ENCODE measurements at places on chromosomes 16 and 17.

DNA sequence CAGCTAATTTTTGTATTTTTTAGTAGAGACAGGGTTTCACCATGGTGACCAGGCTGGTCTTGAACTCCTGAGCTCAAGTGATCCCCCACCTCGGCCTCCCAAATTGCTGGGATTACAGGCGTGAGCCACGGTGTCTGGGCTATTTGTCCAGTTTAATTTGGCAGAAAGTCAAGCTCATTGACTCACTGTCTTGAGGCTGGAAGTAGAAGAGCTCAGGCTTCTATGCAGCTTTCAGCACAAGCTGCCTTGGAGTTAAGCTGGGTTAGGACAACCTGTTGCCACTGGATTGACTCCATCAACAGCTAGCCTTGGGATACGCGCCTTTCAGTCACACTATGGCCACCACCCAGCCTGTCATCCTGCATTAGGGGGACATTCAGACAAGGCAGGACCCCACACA is 76.2 kb upstream of the DNAH17 start:
- no peak overlapping the region for H3K27ac ChIP-seq
- DNase-seq, result no peak
- H3K4me1 ChIP-seq, result peaks cover 3% of the 10 kb centered on the region
- peaks cover 10% of the 10 kb centered on the region for H3K27me3 ChIP-seq
- no peak overlapping the region for H3K4me3 ChIP-seq
- peaks cover 2% of the 10 kb centered on the region for H3K36me3 ChIP-seq

- H3K4me3 ChIP-seq, result no peak overlapping the region
- no peak for DNase-seq
- peaks cover 38% of the 10 kb centered on the region for H3K36me3 ChIP-seq
- H3K27me3 ChIP-seq, result no peaks in the 10 kb centered on the region
These were observed 46.7 kb downstream of the USP32 start for GRCh38 chr17:60345233-60345632.

GRCh38 chr17:50920891-50921586 is 54.9 kb upstream of the TOB1 start:
- no peak overlapping the region for H3K4me3 ChIP-seq
- H3K27ac ChIP-seq, result no peak overlapping the region
- H3K4me1 ChIP-seq, result peaks cover 26% of the 10 kb centered on the region

DNA sequence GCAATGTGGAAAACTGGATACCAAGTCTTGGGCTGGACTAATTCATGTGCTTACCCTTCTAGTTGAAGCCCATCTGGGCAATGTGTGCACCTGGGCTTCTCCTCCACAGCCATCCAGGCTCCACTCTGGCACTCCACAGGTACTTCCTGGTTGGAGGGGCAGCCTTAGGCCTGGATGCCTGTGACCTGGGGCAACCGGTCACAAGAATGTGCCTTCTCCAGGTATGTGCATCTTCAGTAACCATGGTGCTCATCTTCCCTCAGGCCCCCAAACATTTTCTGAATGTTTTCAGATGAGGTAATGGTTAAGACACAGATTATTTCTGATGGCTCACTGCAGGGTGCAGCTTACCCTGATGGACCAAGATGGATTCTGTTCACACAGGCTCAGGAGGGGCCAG is 11.1 kb downstream of the C16orf86 start:
- no peak overlapping the region for H3K4me3 ChIP-seq
- H3K36me3 ChIP-seq, result peaks cover 8% of the 10 kb centered on the region
- H3K4me1 ChIP-seq, result no peaks in the 10 kb centered on the region
- H3K27ac ChIP-seq, result no peak overlapping the region

GRCh38 chr16:47061204-47061603 is 82.5 kb downstream of the NETO2 start:
- H3K4me3 ChIP-seq, result no peak overlapping the region
- no peaks in the 10 kb centered on the region for H3K36me3 ChIP-seq
- H3K4me1 ChIP-seq, result no peaks in the 10 kb centered on the region
- H3K27me3 ChIP-seq, result no peaks in the 10 kb centered on the region
- DNase-seq, result no peak

GRCh38 chr16:81786868-81787267 is 7.8 kb downstream of the PLCG2 start:
- DNase-seq, result no peak
- H3K27me3 ChIP-seq, result peaks cover 14% of the 10 kb centered on the region
- no peaks in the 10 kb centered on the region for H3K36me3 ChIP-seq
- H3K4me1 ChIP-seq, result peaks cover 2% of the 10 kb centered on the region
- no peak overlapping the region for H3K27ac ChIP-seq

DNA sequence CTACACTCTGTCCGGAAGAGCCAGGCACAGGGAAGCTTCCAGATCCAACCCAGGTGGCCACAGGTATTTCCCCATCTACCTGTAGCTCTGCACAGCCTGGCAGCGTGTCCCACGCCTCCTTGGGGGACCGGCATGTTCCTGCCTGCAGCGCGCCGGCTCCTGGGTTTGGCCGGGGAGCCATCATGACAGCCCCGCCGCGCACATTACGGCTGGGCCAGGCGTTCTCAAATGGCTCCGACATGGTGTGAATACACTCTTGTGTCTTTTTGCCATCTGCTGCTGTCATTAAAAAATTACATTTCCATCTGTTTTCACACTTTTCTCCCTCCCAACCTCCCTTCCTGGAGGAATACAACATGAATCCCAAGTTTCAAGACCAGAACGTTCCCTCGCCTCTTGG is 8.0 kb upstream of the GINS2 start:
- H3K4me1 ChIP-seq, result no peaks in the 10 kb centered on the region
- peaks cover 2% of the 10 kb centered on the region for H3K27me3 ChIP-seq
- no peak for DNase-seq
- no peak overlapping the region for H3K27ac ChIP-seq
- no peak overlapping the region for H3K4me3 ChIP-seq
- H3K36me3 ChIP-seq, result no peaks in the 10 kb centered on the region

DNA sequence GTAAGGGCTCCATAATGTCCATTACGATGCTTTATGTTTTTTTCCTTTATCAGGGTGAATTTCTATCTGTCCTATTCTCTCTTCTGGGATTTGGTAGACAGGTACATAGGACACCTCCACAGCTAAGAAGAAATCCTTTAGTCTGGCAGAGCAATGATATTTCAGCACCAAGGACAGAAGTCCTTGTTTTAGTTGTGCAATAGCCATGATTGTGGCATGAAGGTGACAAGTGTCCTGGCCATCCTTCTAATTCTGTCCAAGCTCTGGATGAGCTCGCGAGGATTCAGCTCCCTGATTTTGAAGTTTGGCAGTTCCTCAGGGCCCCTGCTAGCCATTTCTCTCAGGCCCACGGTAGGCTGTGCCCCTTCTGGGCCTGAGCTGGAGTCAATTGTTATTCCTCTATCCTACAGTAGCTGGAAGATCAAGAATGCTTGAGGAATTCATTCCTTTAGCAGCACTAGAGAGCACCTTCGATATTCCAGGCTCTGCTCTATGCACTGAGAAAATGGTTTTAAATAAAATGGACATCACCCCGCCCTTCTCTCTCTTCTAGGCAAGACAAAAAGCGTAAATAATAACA is 320.8 kb downstream of the XYLT1 start:
- no peak for DNase-seq
- H3K27me3 ChIP-seq, result no peaks in the 10 kb centered on the region
- H3K4me3 ChIP-seq, result no peak overlapping the region
- no peak overlapping the region for H3K27ac ChIP-seq
- H3K36me3 ChIP-seq, result no peaks in the 10 kb centered on the region

DNA sequence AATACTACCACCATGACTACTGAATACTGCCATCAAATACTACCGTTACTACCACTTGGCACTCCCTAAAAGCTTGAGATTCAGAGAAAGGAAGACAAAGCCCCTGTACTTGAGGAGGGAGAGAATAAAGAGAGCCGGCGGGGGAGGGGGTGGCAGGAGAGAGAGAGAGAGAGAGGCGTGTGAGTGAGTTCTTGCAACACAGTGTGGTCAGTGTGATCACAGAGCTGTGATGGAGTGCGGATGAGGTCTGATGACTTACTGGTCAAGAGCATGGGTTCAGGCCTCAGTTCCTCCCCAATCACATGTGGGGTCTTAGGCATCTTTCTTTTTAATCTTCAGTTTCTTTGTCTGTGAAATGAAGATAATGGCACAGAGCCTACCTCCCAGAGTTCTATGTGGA is 19.2 kb downstream of the PRKCB start:
- H3K36me3 ChIP-seq, result peaks cover 50% of the 10 kb centered on the region
- no peak for DNase-seq
- no peaks in the 10 kb centered on the region for H3K27me3 ChIP-seq
- peaks cover 71% of the 10 kb centered on the region for H3K4me1 ChIP-seq
- H3K4me3 ChIP-seq, result no peak overlapping the region

DNA sequence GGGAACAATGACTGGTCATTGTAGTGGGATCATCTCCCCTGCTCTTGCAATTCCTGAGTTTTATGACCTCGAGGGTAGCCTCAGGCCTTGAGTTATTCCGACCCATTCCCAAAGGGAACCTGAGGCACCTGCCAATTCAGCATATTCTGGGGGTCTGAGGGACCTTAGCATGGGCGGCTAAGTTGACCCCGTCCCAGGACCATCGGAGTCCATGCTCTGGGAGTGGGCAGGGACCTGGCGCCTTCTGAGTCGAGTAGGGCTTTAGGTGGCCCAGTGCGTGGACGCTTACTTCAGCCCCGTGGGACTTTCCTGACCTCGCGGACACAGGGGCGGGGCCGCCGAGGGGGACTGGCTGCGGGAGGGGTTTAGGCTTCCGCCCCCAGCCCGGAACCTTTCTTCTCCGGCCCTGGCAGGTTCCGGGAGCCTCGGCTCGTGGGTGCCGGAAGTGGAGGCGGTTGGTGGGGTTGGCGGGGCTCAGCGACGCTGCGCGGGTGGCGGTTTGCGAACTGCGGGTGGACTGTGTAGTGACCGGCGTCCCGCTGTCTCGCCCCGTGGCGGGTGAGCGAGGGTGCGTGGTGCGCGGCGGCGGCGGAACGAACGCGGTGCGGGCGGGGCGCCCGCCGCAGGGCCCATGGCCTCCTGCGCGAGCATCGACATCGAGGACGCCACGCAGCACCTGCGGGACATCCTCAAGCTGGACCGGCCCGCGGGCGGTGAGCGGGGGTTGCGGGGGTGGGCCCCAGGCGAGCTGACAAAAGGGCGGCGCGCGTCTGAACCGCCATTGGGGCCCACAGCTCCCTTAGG is at the start of gene EDC4:
Gene EDC4 (plus strand): TSS at position 422 of the 804 bp plus-strand sequence. CDS start 210 bp downstream, at position 632.
- peak within 1 kb of the TSS; percentile 89 for H3K27ac ChIP-seq
- peak; percentile 85 for DNase-seq
- H3K4me1 ChIP-seq, result peaks cover 21% of the 10 kb centered on the region
- no peaks in the 10 kb centered on the region for H3K27me3 ChIP-seq
- H3K4me3 ChIP-seq, result peak within 1 kb of the TSS; percentile 83

GRCh38 chr17:27547301-27547683 is 83.7 kb upstream of the LGALS9 start:
- H3K4me3 ChIP-seq, result peak overlapping the region; percentile 48
- H3K36me3 ChIP-seq, result peaks cover 17% of the 10 kb centered on the region
- H3K27ac ChIP-seq, result peak overlapping the region; percentile 87
- H3K4me1 ChIP-seq, result peaks cover 59% of the 10 kb centered on the region
- DNase-seq, result no peak
- peaks cover 2% of the 10 kb centered on the region for H3K27me3 ChIP-seq

- no peak overlapping the region for H3K4me3 ChIP-seq
- no peak overlapping the region for H3K27ac ChIP-seq
- H3K36me3 ChIP-seq, result no peaks in the 10 kb centered on the region
- peaks cover 45% of the 10 kb centered on the region for H3K4me1 ChIP-seq
These were observed 4.2 kb upstream of the MEOX1 start for GRCh38 chr17:43665937-43666236.

GRCh38 chr17:72004611-72005331 is 116.0 kb upstream of the SOX9 start:
- no peak overlapping the region for H3K27ac ChIP-seq
- no peaks in the 10 kb centered on the region for H3K4me1 ChIP-seq
- no peaks in the 10 kb centered on the region for H3K36me3 ChIP-seq
- no peak overlapping the region for H3K4me3 ChIP-seq

DNA sequence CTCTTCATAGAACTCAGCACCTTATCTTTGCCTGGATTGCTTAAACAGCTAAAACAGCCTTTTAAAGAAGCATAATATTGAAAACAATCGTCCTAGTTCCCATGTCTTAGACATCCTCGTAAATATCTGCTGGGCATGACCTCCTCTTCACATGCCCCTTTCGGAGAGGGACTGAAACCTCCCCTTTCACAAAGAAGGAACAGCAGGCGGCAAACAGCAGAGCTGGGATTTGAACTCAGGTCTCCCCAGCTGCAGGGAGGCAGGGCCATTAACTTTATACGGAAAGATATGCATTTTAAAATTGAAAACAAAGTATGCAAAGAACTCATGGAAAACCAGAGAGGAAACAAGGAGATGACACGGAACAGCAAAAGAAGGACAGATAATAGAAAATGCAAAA is 249.9 kb downstream of the FOXL1 start:
- H3K27me3 ChIP-seq, result peaks cover 25% of the 10 kb centered on the region
- H3K4me3 ChIP-seq, result no peak overlapping the region
- no peak overlapping the region for H3K27ac ChIP-seq
- no peaks in the 10 kb centered on the region for H3K36me3 ChIP-seq

GRCh38 chr17:8785547-8786413 is 13.4 kb downstream of the MFSD6L start:
- no peak overlapping the region for H3K4me3 ChIP-seq
- peak; percentile 18 for DNase-seq
- H3K27ac ChIP-seq, result no peak overlapping the region
- H3K4me1 ChIP-seq, result peaks cover 2% of the 10 kb centered on the region
- peaks cover 16% of the 10 kb centered on the region for H3K27me3 ChIP-seq

- no peaks in the 10 kb centered on the region for H3K36me3 ChIP-seq
- DNase-seq, result no peak
- H3K27ac ChIP-seq, result no peak overlapping the region
- H3K4me3 ChIP-seq, result no peak overlapping the region
- H3K27me3 ChIP-seq, result no peaks in the 10 kb centered on the region
- H3K4me1 ChIP-seq, result no peaks in the 10 kb centered on the region
These were observed 205.4 kb upstream of the KCNJ16 start for GRCh38 chr17:69869667-69870066.

GRCh38 chr17:14301279-14302090 is 604 bp downstream of the HS3ST3B1 start:
- H3K27me3 ChIP-seq, result peaks cover 24% of the 10 kb centered on the region
- peak overlapping the region; percentile 92 for H3K27ac ChIP-seq
- peaks cover 56% of the 10 kb centered on the region for H3K4me1 ChIP-seq
- peaks cover 30% of the 10 kb centered on the region for H3K36me3 ChIP-seq
- DNase-seq, result no peak

DNA sequence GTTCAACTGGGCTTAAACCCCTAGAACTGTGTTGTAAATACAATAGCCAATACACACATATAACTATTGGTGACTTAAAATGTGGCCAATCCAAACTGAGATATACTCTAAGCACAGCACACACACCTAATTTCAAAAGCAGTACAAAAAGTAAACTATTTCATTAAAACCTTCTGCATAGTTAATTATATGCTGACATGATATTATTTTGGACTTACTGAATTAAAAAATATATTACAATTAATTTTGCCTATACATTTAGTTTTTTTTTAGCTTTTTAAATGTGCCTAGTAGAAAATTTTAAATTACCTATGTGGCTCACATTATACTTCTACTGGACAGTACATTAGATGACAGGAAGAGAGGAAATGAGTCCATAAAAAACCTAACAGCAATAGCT is 21.5 kb downstream of the MED13 start:
- no peak overlapping the region for H3K27ac ChIP-seq
- no peaks in the 10 kb centered on the region for H3K27me3 ChIP-seq
- H3K4me1 ChIP-seq, result peaks cover 12% of the 10 kb centered on the region
